GM23338 (cell line): ENCODE measurements at places on chromosomes 16 and 17. TPM values are rescaled to one million over a fixed set of nuclear protein-coding genes. Genes with fewer than 3 reads are reported as not detected.

Gene LASP1
- polyA plus RNA-seq, result 48.5 and 48.7 TPM in 2 replicates

Gene KRTAP3-2
- not detected in 2 replicates for polyA plus RNA-seq

Gene KRTAP4-1
- polyA plus RNA-seq, result not detected in 2 replicates

Gene GRAP
- 0.47 TPM in 1 of 2 replicates, not detected in the other for polyA plus RNA-seq

Gene EVI2B
- polyA plus RNA-seq, result 0.18 TPM in 1 of 2 replicates, not detected in the other
